Cardiac fibroblast (primary cell): ENCODE measurements at places on chromosomes 16 and 17.
A peak's percentile ranks its signal among the peaks of the same experiment; 100 is the strongest.

- no peak for DNase-seq
These were observed 26.9 kb downstream of the TNS4 start for GRCh38 chr17:40474419-40475002.

- DNase-seq: no peak
These were observed 98.5 kb downstream of the SOX9 start for GRCh38 chr17:72219137-72219823.

- DNase-seq: no peak
These were observed 15.4 kb downstream of the G6PC3 start for GRCh38 chr17:44085908-44086307.

DNA sequence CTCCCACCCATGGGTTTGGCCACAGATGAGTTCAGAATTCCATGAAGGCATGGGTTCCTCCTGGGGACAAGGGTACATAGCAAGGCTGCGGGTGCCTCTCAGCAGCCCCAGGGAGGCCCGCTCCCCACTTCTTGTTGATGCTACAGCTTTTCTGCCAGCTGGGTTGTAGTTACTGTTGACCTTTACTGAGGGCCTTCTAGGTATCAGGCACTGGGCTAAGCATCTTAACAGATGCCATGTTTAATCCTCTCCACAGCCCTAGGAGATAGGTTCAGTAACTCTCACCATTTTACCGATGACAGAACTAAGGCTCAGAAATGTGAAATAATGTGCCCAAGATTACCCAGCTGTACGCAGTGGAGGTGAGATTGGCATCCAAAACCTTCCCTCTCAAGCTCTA lies 54.3 kb upstream of the DLX4 start:
- no peak for DNase-seq

- DNase-seq: peak; percentile 27
These were observed 25.0 kb downstream of the NXN start for GRCh38 chr17:954431-955164.

GRCh38 chr17:72562615-72563188 lies 441.9 kb downstream of the SOX9 start:
- no peak for DNase-seq

GRCh38 chr16:1557576-1557975 lies 24.1 kb downstream of the TMEM204 start:
- no peak for DNase-seq

- DNase-seq: no peak
These were observed 24.0 kb downstream of the CCR7 start for GRCh38 chr17:40541060-40541872.

GRCh38 chr16:47469227-47469626 lies 8.1 kb downstream of the PHKB start:
- DNase-seq: no peak

GRCh38 chr17:27995554-27995953 lies 46.9 kb upstream of the NLK start:
- no peak for DNase-seq

DNA sequence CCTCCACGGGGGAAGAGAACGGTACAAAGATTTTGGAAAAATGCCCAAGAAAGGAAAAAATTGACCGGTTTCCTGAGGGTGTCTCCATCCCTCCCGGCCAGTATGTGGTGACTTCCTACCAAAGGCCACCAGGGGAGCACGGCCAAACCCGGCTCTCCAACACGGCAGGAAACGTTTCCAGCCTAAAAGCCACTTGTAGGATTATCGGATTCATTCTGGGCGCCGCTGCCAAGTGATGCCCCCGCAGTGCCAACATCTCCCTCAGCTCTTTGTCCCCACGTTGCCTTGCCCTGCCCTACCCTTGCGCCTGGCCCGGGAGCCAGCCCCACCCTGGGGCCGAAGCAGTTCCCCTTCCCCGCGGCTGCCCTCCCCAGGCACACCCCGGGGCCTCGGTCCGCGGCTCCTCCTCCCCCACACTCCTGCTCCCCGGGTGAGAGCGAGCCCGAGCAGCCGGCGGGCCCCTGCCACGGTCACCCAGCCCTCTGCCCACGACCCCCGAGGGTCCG lies 688 bp downstream of the CRK start:
- peak; percentile 78 for DNase-seq

GRCh38 chr17:7003745-7004144 lies 7.9 kb downstream of the ALOX12 start:
- no peak for DNase-seq

GRCh38 chr17:61770043-61770442 lies 93.3 kb downstream of the BRIP1 start:
- DNase-seq: no peak

GRCh38 chr16:25613931-25614330 lies 77.8 kb upstream of the HS3ST4 start:
- no peak for DNase-seq

- peak; percentile 8 for DNase-seq
These were observed 143.2 kb upstream of the ASIC2 start for GRCh38 chr17:33436321-33436720.

DNA sequence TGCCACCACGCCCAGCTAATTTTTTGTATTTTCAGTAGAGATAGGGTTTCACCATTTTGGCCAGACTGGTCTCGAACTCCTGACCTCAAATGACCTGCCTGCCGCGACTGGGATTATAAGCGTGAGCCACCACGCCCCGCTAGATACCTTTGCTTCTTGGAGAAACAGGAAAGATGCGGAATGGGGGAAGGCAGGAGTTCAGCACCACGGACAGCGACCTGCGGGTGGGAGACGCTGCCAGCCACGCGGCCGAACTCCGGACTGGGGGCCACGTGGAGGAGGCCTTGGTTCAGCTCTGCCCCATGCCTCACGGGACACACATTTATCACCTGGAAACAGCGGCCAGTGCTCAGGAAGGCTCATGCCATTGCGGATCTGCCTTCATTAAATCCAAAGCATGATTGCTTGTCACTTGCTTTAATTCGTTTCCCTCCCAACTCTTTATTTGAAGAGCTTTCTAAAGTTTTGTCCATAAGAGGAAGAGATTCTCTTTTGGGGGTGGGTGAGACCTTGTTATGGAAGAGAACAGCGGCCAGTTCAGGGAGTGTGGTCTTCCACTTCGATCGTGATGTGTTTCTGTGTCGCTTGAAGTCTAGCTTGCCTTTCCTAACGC lies 219.9 kb downstream of the ENGASE start:
- DNase-seq: peak; percentile 39

DNA sequence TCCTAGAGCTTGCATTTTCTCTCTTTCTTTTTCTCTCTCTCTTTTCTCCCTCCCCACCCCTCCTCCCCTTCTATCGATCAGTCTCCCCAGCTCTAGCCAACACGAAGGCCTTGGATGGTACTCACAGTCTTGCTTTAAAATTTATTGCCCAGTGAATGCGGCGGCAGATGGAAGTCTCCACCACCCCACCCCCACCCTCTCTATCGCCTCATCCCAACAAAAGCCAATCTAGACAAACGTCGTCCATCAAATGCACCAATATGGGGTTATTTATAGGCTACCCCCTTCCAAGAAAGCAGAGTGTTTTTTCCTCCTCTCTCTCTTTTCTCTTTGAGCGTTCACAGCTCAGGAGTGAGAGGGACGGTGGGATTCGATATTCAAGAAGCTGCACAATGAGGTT lies 10.5 kb upstream of the NGFR start:
- no peak for DNase-seq

DNA sequence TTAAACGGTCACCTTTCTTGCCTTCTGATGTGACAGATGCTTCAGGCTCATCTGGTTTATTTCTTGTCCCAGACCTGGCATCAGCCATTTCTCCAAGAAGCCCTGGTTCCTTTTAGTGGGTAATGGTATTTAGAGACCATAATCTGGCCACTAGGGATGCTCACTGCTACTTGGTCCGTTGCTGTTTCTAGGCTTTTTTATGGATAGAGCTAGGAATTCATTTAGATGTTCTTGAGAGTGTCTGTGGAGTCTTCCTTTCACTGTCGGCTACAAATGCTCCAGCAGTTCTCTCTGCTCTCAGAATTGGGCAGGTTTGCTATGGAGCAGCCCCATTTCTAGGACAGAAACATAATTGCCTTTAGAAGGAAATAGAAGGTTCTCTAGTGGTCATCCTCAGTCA lies 214.5 kb downstream of the KATNIP start:
- DNase-seq: no peak

GRCh38 chr17:77869041-77869599 lies 89.4 kb upstream of the TNRC6C start:
- no peak for DNase-seq
